Mesothelial cell of epicardium (in vitro differentiated cells): ENCODE measurements at places on chromosomes 1 and 21. TPM values are rescaled to one million over a fixed set of nuclear protein-coding genes. Genes with fewer than 3 reads are reported as not detected.

- no peak for DNase-seq
Measured at GRCh38 chr1:41391834-41392527, 30.7 kb downstream of the FOXO6 start.

DNA sequence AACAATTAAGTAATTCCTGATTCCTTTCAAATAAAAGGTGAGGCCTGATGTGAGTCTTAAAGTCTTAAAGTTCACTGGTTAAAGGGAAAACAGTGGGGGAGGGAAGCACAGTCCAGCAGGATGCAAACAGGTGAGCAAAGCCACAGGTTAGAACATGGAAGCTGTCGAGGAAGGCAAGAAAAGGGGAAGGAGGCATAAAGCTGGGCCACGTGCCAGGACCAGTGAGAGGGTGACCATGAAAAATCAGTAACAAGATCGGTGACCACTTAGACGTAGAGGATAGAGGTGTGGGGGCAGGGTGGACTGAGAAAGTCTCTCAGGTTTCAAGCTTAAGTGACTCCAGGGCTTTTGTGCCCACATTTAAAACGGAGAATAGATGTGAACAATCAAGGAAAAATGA lies 231.3 kb downstream of the SETD4 start:
- no peak for DNase-seq

DNA sequence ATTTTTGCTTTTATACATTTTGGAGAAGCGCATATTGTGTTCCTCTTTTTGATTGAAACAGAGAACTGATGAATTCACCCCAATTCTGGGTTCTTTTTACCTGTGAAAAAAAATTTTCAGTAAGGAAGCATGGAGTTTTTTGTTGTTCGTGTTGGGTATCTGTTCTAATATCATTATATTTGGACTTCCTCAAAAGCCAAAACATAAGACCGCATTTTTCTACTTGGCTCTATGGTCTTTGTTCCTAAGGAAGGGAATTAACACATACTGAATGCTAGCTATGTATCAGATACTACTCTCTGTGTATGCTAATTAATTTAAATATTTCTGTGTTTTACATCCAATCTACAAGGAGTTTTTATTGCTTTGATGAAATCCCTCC lies 12.9 kb downstream of the EPB41 start:
- no peak for DNase-seq

- DNase-seq = no peak
Measured at GRCh38 chr1:87204441-87204840, 124.2 kb upstream of the LMO4 start.

DNA sequence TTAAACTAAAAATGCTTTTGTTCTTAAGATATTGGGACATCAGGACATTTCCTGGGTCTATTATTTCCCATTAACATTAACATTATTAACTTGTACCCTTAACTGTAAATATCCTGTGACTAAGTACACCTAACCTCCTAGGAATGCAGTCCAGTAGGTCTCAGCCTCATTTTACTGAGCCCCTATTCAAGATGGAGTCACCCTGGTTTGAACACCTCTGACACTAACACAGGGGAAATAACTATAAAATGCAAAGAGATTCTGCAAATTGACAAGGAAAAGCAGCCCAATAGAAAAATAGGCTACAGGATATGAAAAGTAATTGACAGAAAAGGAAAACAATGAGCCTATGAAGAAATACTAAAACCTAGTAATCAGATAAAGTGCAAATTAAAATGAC lies 11.6 kb upstream of the NCMAP start:
- no peak for DNase-seq

DNA sequence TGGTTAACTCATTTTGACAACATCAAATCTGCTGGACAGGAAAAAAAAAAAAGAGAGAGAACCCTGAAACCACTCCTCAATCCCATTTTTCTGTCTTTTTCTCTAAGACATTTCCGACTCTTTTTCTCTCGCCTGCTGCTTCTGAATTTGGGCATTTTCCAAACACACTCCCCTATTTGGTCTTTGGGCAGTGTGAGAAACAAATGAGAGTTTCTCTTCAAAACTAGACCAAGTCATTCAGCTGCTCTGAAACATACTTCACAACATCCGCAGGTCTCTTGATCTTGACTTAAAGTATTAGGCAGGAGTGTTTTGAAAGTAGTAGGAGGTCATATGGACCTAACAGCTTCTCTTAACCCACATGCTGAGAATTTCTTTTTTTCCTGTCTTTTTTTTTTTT lies 364.8 kb upstream of the ESRRG start:
- DNase-seq = no peak

GRCh38 chr1:53590104-53590503 lies 130.9 kb downstream of the DMRTB1 start:
- no peak for DNase-seq

- DNase-seq = no peak
Measured at GRCh38 chr1:58823481-58824010, 39.7 kb upstream of the JUN start.

DNA sequence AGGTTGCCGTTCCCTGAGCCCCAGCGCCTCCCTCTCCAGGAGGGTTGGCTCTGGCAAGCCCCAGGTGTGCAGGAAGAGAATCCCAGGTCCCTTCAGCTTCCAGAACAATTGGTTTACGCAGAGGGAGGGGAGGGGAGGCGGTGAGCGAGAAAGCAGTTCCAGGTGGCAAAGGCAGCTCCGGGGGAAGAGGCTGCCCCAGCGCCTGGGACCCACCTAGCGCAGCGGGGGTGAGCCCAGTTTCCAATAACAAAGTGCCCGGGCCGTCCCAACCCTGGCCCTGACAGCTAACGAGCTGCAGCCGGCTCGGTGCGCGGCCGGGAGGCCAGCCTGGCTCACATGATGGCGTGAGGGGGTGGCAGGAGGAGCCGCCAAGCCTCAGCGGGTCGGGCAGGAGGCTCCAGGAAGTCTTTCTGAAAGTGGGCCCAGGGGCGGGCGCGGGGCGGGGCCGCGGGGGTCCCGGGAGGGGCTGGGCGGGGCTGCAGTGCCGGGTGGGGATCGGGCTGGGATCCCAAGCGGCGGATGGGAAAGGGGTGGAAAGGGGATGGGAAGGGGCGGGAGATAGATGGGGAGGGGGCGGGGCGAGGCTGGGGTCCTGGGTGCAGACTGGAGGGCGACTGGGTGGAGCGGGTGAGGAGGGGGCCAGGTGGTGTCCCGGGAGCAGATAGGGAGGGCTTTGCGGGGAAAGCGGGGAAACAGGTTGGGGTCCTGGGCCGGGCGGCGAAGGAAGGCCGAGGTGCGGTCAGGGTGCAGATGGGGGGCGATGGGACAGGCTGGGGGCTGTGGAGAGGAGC lies 22.8 kb downstream of the DHRS3 start:
- DNase-seq = peak; percentile 69

DNA sequence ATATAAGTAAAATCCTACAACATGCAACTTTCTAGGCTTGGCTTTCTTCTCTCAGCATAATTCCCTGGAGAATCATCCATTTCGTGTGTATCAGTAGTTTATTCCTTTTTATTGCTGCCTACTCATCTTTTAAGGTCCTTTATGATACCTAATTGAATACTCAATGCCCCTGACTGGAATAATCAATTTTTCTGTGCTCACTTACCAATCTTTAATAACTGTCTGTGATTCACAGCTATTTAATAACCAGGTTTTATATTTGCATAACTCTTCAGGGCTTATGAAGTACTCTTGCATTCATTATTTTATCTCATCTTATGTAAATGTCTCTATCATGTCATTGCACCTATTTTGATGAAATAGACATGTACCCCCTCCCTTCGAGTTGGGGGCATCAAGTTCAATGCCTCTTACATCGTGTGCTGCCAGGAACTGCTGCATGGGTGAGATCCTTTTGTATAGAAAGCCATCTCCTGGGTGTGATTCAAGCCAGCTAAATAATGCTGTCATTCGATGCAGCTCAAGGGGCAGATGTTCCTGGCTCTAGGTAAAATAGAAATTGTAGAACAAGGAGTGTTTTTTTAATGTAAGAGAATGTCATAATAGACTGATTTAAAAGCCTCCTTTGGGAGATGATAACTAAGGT lies 222.7 kb downstream of the SLC35F3 start:
- DNase-seq = no peak

GRCh38 chr1:59316497-59317128 lies 19.7 kb downstream of the FGGY start:
- no peak for DNase-seq

ASH1L gene
- 84.5 to 87.9 TPM (median 87.7 TPM) in 3 replicates for total RNA-seq

C1orf226 gene
- total RNA-seq = 3.9 to 5.1 TPM (median 4.3 TPM) in 3 replicates

PGBD5 gene
- total RNA-seq = 0.80 to 1.2 TPM (median 0.94 TPM) in 3 replicates

REG4 gene
- 0.16 to 0.29 TPM in 2 of 3 replicates, not detected in the other for total RNA-seq
